Activated naive CD8-positive, alpha-beta T cell treated with anti-CD3 and anti-CD28 coated beads, Interleukin-2, amount 50 U/mL, for 16 hours (primary cell): ENCODE measurements at places on chromosomes 3 and 15.

DNA sequence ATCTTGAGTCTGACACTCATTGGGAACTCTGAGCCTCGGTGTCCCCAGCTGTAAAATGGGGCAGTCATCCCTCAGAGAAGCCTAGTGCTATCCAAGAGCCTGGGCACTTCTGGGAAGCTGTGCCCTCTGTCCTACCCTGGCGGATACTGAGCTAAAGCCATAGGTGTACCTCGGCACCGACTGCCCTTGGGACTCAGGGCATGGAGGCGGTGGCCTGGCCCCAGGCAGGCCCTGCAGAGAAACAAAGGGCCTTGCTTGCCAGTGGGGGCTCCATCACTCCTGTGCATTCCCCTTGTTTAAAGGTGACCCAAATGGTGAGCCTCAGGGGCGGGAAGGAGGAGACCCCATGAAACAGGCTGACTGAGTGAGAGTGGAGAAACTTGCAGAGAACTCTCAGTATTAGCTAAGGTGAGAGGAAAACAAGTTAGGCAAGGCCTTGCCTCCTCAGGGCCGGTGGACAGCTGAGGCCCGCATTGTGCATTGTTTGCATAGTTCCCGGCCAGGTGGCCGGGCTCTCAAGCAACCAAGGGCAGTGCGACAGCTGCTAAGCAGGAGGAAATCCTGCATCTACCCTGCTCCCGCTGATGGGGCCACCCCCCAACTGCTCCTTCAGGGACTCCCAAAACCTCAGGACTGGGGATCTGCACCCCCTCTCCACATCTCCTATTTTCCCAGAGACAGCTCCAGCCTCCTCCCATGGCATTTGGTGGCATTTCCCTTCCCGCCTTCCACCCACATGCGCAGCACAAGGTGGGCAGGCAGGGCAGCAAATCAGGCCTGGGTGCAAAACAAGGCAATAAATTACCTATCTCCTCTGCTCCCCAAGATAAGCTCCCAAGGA is 4.3 kb downstream of the PFKFB4 start:
- no peak for DNase-seq

- no peak for DNase-seq
These were observed 248.0 kb upstream of the CNTN3 start for GRCh38 chr3:74862476-74862875.

GRCh38 chr3:48634661-48635221 is 520 bp downstream of the SLC26A6 start:
- DNase-seq: peak; percentile 31

DNA sequence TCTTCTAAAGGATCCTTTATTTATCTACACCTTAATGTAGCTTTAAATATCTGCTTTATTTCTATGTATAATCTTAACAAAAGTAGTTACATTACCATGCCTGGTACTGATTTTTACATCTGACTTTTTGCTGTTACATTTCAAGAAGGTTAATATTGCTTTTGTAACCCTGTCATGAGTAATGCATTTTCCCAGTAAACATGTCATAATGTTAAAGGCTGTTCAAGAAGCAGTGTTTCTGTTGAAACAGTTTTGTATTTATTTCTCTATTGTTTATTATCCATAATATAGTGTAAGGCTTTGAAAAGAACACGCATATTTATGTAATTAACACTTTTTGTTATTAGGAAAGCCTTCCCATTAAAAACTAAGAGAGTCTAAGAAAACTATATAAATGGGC is 98.5 kb upstream of the SOX2 start:
- DNase-seq: no peak

DNA sequence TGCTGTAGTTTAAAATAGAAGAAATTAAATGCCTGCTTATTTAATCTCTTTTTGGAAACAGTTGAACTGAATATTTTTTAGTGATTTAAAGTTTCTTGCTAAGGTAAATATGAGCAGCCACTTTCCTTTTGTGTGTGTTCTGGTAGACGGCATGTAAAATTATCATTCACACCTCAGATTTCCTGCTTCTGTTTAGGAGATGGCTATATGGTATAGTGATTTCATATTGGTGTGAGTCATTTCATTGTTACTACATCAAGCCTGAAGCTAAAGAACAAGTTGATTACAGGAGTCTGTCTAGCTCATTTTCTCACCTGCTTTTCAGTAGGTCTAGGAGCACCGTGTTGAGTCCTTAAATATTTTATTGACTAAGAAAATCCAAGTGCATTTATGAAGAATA is 2.2 kb downstream of the LRCH3 start:
- DNase-seq: no peak

- DNase-seq: no peak
These were observed 23.1 kb downstream of the SCAP start for GRCh38 chr3:47452453-47453215.

- DNase-seq: no peak
These were observed 127.6 kb upstream of the LMOD3 start for GRCh38 chr3:69250014-69250413.

DNA sequence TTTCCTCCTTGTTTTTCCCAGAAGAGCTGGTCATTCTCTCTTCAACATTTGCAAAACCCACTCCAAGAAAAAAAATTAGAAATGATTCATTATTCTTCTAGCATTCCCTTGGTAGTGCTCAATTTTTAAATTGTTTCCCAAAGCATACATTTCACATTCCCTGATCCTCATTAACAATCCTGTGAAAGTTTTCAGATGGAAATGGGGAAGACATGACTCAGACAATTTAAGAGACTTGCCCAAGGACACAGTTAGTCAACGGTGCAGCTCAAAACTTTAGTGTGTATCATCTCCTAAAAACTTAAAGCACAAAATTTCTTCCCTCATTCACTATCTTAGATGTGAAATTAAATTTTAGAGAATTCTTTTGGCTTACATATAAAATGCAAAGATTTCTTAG is 17.1 kb upstream of the ABI3BP start:
- no peak for DNase-seq

DNA sequence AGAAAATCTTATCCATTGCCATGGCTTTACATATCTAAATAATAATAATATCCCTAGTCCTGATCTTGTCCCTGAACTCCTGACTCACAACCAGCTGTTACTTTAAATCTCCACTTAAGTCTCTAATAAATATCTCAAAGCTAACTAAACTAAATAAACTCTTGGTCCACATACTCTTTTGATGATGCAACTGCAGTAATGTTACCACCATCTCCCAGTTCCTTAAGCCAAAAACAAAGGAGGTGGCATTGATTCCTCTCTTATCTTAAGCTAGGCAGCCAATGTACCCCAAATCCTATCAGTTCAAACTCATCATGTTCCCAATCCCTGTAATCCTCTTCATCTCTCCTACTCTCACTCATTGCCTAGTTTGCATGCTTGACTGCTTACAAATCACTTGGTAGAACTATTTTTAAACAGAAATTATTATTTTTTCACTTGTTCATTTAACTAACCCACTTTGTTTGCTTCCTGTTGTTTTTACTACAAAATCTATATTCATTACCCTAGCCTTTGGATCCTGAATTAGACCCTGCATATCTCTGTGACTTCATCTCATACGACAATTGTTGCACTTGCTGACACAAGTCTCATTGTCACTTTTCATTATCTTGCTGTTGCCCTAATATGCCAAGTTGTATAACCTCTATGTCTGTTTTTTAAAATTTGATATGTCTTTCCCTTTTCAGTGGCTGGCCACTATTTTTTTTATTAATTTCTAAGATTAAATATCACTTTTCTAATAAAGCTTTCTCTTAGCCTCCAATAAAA is 462.2 kb downstream of the ZPLD1 start:
- no peak for DNase-seq

- no peak for DNase-seq
These were observed 290.5 kb downstream of the NAALADL2 start for GRCh38 chr3:175149675-175150074.

- DNase-seq: no peak
These were observed 40.9 kb upstream of the EPHB1 start for GRCh38 chr3:134753999-134754742.

DNA sequence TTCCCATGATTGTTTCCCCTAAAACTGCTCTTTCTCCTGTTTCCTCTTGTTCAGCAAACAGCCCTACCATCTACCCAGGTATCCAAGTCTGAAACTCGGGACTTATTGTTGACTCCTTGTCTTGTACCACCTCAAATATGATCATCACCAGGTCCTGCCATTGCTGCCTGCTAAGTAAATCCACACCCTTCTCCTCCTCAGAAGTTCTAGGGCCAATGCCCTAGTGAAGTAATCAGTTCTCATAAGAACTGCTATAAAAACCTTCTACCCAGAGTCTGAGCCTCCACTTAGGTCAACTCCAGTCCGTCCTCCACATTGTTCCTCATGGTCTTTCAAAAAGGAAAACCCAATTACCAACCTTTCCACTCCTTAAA is 77.0 kb upstream of the IL12A start:
- DNase-seq: no peak

DNA sequence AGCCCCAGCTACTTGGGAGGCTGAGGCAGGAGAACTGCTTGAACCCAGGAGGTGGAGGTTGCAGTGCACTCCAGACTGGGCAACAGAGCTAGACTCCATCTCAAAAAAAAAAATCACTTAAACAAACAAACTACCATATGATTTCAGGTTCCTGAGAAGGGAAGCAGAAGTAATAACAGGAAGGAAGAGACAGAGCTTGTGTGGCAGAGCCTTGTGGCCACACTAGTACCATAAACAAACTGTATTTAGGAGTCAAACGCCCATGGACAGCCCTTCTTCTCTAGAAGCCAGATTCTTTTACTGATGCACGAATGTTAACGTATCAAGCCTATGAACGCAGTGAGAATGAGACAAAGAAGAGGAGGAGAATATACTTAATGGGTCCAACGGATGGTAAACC is 12.0 kb downstream of the MTMR10 start:
- no peak for DNase-seq

GRCh38 chr15:23422946-23423708 is 23.9 kb downstream of the GOLGA6L2 start:
- DNase-seq: no peak

DNA sequence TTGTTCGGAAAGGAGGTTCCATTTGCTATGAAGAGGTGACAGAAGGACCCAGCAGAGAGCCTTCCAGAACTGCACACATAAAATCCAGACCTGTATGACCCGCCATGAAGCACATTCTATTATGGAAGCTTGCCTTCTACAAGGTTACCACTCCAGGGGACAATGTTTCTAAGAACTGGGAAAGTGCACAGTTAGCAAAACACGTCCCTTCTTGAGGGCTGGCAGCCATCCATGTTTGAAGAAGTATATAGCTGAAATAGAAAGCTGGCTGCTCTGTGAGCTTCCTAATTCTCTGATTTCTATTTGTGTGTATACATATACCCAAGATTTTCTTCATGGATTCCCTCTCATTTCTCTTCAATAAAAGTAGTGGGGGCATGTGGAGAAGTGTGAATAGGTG is 74.6 kb downstream of the CNTN3 start:
- no peak for DNase-seq

DNA sequence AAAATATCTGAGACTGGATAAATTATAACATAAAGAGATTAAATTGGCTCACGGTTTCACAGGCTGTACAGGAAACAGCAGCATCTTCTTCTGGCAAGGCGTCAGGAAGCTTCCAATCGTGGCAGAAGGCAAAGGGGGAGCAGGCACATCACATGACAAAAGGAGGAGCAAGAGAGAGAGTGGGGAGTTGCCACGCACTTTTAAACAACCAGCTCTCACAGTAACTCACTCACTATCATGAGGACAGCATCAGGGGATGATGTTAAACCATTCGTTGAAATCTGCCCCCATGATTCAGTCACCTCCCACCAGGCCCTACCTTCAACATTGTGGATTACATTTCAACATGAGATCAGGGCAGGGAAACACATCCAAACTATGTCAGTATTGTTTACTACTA is 114.5 kb upstream of the SPATA16 start:
- no peak for DNase-seq

DNA sequence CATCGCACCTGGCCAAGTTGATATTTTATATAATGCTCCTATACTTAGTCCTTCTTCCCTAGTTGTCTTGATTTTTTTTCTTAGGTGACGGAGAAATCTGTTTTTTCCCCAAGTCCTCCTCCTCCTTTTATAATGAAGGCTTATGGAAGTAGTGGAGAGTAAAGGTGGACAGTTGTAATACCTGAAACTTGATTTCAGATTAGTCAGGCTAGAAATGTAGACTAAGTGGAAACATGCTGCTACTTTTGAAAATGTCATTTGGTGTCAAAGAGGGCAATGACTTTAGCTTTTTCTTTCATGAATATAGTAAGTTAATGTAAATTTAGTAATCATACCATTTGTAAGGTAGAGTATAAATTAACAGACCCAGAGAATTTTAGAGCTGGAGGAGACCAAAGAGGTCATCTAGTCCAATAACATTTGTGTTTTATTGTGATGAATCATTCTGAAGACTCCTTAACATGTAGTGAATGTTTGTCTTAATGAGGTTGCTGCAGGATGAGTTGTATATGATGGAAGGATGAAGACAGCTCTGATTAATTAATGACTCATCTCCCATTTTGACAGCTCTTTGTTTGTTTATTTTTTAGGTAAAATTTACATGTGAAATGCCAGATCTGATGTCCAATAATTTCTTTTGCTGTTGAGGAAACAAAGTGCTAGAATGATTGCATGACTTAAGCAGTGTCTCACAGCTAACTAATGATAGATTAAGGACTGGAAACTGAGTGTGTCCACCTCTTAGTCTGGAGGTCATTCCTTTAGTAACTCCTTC is 8.7 kb downstream of the CTDSPL2 start:
- DNase-seq: no peak

- no peak for DNase-seq
These were observed 2.0 kb downstream of the SIDT1 start for GRCh38 chr3:113534365-113534764.

DNA sequence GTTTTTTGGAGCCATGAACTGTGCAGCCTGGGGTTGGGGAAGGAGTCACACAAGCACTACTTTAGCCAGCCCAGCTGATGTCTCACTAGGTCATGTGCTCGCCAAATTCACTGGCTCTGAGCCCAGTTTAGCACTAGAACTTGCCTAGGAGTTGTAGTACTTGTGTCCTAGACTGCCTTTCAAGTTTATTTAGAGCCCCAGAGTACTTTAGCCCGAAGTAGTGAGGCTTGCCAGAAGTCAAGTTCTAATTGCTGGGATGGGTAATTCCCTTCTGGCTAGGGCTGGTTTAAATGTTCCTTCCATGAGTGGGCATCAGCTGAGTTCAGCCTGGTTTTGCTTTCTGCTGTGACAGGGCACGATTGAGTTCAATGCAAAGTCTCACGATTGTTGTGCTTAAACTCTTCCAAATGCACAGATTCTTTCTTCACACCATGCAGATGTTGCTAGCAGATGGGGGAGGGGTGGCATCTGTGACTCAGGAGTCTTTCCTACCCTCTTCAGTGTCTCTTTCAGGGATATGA is 228.2 kb upstream of the ZPLD1 start:
- DNase-seq: no peak

- no peak for DNase-seq
These were observed 137.1 kb upstream of the PRR20G start for GRCh38 chr3:127424766-127425504.

- no peak for DNase-seq
These were observed 760.4 kb downstream of the ZPLD1 start for GRCh38 chr3:103195216-103195615.

- no peak for DNase-seq
These were observed 32.3 kb upstream of the AMOTL2 start for GRCh38 chr3:134406331-134407238.

DNA sequence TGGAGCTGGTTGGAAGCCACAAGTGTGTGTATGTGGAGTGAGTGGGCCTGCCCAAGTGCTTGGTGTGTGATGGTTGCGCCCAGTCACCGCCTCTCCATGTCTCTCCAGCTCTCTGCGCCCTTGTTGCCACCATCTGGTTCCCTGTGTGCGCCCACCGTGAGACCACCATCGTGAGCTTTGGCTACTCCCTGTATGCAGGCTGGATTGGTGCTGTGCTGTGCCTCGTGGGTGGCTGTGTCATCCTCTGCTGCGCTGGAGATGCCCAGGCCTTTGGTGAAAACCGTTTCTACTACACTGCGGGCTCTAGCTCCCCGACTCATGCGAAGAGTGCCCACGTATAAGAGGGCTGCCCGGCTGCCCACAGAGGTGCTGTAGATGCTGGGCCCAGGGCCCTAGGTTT is 13.7 kb downstream of the CLDN11 start:
- DNase-seq: no peak
